ENCODE measurements at places on chromosomes 4 and X.

GRCh38 chrX:21479695-21480270 lies 105.6 kb downstream of the CNKSR2 start:
- peak; percentile 62 for DNase-seq

GRCh38 chr4:48064349-48064748 lies 47.8 kb downstream of the NIPAL1 start:
- no peak for DNase-seq

GRCh38 chr4:65805936-65806335 lies 135.6 kb upstream of the EPHA5 start:
- DNase-seq, result no peak

GRCh38 chr4:51932261-51932660 lies 87.9 kb downstream of the LRRC66 start:
- no peak for DNase-seq

DNA sequence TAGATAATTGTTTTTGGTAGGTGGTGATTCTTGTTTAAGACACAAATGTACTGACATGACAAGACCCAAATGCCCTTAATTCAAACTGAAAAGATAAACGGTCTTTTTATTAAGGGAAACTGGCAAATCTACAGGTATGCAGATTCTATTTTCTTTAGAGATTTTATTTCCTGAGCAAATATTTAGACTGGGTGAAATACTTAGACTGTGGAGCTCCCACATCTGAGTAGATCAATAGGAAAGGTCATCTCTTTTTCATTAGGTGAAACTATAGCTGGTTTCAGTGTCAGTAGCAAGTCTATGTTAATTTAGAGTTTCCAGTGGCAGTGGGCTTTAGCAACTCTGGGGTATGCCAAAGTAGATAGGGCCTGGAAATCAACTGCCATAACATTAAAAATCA lies 446.7 kb downstream of the FSTL5 start:
- DNase-seq, result no peak

- DNase-seq, result no peak
These were observed 226.1 kb downstream of the QDPR start for GRCh38 chr4:17285747-17286146.

GRCh38 chr4:108118505-108118904 lies 50.2 kb downstream of the LEF1 start:
- DNase-seq, result peak; percentile 8

DNA sequence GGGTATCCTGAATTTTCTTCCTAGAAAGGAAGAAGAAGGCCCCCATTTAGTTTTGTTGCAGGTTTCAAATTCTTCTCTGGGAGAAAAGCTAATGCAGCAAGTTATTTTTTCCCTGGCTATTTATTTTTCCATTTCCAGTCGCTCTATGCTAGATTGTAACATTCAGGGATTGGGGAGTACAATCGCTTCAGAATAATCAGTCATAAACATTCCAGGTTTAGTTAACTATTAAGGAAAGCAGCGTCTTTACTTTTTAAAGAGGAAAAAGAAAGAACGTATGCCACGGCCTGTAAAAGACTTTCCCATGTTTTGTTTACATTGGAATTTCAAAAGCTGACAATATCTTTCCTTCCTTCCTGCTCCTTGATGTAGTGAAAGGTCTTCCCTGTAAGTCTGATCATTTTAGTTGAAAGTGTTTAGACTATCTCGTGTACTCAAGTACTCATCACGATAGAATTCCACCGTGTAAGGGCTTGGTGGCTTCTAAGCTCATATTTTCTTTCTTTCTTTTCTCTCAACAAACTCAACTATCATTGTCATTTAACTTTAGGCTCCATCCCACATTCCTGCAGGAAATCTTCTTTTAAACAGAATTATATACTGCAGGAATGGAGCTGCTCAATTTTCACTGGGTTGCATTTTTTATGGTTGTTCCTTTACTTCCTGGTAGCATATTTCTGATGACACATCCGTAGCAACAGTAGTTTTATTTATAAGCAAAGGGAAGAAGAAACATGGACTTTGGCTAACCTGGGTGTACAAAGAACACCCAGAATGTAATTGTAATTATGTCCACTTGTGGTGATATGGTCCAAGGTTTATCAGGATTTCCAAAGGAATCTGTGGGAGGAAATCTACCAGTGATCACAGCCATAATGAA lies 213.1 kb upstream of the FAT1 start:
- DNase-seq, result no peak

DNA sequence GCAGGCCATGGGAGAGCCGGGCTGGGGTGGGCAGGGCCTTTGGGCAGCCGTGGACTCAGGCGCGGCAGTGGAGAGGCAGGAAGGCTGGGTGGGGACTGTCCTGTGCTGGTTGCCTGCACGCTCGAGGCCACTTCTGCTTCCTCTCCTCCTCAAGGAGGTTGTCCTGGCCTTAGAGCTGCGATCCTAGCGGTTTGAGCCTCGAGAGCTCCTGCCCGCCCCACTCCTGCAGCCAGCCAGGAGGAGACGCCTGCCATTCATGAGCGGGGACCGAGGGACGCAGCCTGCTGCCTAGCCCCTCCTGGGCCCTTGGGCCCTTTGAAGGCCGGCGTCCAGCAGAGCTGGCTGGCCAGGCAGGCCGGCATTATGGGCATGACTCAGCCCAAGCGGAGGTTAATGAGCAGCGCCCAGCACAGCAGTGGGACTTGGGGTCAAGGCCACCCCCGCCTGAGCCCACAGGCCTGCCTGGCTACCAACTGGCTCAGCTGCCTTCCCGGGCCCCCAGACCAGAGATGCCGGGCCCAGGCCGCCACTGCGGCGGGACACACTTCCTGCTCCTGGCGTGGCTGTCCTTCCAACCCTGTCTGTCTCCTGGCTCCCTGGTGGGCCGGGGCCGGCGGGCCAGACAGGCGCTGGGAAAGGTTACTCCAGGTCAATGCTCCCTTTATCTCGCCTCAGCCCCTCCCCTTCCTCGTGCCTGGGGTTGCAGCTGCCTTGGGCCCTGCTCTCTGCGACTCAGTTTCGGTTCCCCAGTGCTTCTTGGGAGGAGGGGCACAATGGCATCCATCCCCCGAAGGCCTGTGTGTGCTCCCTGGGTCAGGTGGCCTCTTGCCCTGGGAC lies 1.8 kb downstream of the ABCD1 start:
- DNase-seq, result peak; percentile 74

DNA sequence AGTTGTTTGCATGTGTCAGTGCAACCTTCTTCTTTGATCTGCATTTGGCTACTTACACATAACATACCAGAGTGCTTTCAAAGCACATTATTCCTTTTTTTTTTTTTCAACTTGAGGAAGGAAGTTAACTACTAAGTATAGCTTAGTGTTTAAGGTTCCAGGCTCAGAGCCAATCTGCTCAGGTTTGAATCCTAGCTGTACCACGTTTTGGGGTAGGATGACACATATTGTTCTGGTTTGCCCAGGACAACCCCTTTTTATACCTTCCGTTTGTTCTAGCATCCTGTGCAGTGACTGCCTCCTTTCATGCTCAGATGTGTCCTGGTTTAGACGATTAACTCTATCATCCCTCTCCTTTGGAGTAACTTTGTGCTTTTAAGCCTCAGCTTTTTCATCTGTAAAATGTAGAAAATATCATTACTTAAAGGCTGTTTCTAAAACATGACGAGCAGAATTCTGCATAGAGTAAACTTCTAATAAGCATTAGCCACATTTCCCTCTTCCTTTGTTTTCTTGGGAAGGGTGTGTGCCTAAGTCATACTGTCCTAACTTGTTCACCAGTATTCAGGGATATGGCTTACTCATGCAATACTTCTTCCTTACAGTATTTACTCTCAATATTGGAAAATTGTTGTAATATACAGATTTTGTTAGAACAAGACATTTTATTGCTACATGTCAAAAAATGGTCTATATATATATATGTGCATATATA lies 281.3 kb downstream of the C4orf33 start:
- no peak for DNase-seq

GRCh38 chrX:55710701-55711100 lies 6.8 kb upstream of the RRAGB start:
- DNase-seq, result no peak

- no peak for DNase-seq
These were observed 392.8 kb upstream of the NR3C2 start for GRCh38 chr4:148834804-148835631.

GRCh38 chr4:174156239-174156826 lies 127.1 kb downstream of the FBXO8 start:
- peak; percentile 81 for DNase-seq

GRCh38 chr4:81606801-81607501 lies 135.2 kb upstream of the RASGEF1B start:
- DNase-seq, result no peak

GRCh38 chrX:55135171-55135570 lies 46.4 kb downstream of the PAGE2 start:
- peak; percentile 22 for DNase-seq

DNA sequence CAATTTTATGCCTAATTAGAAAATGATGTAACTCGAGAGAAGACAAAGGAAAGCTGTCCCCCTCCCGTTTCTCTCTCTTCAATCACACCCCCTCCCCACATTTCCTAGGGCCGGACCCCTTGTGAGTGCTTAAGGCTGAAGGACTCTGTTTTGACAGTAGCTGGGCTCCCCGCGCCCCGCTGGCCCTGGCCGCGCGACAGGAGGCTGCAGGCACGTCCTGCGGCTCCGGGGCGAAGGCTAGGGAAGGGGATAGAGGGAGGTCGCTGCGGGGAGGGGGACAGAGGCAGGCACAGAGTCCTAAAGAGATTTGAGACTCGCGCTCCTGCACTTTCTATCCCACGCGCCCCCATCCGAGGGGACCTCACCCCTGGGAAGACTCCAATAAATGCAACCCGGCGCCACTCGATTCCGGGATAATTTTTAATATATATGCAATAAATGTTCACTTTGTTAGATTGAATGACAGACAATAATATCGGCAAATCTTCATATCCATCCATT lies 56.2 kb upstream of the TMEM33 start:
- DNase-seq, result no peak

DNA sequence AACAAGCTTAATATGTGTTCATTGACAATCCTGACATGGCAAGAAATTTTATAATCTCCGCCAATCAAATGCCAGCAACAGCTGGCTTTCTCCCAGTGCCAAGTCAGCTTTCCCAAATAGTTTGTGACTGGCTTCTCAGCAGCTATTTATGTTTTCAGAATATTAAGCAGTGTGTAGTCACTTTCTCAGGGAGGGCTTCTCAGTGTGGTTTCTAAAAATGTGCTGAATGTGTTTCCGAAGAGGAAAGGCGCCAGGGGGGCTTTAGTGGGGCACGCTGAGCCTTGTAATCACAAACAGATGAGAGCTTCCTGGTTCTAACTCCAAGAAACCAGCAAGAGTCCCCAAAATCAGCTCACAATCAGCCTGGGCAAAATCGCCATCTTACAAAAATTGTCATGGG lies 258.7 kb upstream of the CPEB2 start:
- DNase-seq, result no peak

DNA sequence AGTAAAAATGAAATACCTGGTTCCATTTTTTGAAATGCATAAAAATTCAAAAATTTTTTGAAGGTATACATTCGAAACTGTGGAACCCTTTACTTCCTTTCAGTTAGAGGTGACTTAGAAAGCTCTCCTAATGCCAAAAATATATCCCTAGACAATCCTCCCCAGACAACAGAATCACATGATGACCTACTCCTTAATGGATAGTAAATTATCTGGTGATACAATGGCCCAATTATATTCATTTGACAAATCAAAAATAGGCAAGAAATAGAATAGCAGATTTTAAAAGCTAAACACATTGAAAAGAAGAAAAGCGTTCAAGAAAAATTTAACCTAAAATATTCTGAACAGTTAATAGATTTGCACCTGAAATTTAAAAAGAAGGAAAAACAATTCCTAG lies 3.5 kb upstream of the UGT2A2 start:
- no peak for DNase-seq

DNA sequence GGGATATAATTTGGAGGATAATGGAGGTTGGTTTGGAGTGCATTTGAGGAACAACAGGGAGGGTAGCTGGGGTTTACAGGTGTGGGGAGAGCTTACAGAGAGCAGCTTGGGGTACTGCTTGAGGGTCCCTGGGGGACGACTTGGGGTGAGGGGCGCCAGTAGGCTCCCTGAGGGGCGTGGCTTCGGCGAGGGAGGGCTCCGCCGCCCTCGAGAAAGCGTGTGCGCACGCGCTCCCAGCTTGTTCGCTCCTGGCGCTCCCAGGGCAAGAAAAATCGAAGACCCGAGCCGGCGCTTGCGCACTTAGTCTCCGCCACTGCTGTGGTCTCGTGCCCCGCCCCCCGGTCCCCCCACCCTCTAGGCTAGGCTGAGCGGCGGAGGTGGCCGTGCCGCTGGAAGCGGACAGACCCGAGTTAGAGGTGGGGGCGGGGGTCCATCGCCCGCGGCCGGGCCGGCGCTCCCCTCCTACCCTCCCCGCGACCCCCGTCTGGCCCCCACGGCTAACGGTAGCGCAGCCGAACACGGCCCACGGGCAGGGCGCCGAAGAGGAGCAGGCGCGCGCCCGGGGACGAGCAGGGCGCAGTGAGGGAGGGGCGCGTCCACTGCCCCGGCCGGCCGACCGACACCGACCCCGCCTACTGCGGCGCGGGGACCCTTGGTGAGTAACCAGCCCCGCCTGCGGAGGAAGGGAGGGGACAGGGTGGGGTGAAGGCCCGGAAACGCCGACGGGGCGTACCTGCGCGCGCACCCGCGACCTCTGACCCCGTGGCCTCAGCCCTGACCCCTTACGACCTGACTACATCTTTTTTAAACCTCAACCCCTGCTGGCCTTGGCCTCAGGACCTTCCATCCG lies 5.4 kb upstream of the CCDC120 start:
- peak; percentile 85 for DNase-seq

DNA sequence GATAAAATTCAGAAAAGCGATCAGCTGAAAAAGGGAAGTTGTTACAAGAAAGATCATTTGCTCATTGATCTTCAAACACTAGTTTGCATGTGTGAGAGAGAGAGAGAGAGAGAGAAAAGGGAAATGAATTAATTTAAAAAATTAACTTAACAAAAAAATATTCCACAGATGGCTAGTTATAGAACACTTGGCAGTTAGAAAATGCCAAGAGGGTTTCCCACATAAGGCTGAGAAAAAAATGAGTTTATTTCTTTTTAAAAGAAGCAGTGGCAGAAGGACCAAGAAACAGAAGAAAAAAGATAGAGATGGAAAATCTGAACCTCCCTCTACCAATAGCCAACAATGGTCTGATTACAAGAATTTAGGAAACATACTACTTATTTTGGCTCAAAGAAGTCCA lies 47.1 kb downstream of the FGF13 start:
- DNase-seq, result no peak

DNA sequence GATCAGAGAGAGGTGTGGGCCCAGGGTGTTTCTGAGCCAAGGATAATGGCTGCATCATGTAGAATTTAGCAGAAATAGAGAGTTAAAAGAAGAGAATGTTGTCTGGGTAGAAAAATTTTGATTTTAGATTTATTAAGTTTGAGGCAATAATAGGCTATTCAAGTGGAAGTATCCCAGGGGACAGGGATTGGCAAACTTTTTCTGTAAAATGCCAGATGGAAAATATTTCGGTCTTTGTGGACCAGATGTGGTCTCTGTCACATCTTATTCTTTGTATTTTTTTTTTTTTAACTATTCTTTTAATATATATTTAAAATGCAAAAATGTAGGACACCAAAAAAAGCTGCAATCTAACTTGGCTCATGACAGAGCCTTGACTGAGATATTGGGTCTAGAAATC lies 33.1 kb downstream of the IL15 start:
- DNase-seq, result no peak

- no peak for DNase-seq
These were observed 14.7 kb downstream of the RGS12 start for GRCh38 chr4:3307486-3307885.
